Fibroblast of skin of right biceps (primary cell): ENCODE measurements at places on chromosomes 12 and 14.

- DNase-seq = no peak
These were observed 38.5 kb downstream of the CCER1 start for GRCh38 chr12:90916516-90916915.

GRCh38 chr14:56328021-56328420 lies 209.8 kb downstream of the PELI2 start:
- DNase-seq = no peak

- no peak for DNase-seq
These were observed 13.3 kb downstream of the BRF1 start for GRCh38 chr14:105287249-105288102.

DNA sequence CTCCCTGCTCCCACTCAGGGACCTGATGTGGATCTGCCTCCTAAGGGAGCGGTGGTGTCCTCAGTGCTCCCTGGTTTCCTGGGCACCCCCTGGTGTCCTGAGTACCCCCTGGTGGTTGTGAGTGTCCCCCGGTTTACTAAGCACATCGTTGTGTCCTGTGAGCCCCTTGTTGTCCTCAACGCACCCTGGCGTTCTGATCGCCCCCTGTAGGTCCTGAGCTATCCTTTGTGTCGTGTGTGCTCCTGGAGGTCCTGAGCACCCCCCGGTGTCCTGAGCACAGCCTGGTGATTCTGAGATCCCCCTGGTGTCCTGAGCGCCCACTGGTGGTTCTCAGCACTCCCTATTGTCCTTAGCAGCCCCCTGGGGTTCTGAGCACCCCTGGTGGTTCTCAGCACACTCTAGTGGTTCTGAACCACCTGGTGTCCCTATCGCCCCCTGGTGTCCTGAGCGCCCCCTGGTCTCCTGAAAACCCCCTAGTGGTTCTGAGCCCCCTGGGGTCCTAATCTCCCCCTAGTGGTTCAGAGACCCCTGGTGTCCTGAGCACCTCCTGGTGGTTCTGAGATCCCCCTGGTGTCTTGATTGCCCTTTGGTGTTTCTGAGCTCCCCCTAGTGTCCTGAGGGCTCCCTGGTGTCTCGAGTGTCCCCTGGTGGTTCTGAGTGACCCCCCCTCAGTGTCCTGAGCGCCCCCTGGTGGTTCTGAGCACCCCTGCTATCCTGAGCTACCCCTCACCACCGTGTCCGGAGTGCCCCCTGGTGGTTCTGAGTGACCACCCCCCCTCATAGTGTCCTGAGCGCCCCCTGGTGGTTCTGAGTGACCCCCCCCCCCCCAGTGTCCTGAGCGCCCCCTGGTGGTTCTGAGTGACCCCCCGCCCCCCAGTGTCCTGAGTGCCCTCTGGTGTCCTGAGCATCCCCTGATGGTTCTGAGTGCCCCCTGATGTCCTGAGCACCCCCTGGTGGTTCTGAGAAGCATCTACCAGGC lies 615.1 kb downstream of the TMEM121 start:
- DNase-seq = no peak

DNA sequence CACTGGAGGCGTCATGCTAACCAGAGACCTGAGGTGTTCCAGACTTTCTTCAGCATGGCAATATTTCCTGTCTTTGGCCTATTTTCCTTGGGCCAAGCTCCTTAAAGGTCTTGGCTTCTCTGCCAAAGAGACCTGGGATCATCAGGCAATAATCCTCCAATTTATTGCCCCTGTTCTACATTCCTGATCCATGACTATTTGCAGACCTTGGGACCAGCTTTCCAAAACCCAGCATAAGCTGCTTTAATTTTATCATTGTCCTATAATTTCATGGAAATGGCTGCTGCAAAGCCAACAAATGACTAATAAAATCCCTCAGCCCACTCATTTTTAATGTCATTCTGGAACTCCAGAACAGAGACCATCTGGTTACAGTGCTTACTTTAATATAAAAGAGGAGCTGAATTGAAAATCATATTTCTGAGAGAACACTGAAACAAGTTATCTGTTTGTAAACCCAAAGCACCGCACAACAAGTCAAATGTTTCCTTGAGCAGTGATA lies 166.9 kb upstream of the BTG1 start:
- DNase-seq = no peak

DNA sequence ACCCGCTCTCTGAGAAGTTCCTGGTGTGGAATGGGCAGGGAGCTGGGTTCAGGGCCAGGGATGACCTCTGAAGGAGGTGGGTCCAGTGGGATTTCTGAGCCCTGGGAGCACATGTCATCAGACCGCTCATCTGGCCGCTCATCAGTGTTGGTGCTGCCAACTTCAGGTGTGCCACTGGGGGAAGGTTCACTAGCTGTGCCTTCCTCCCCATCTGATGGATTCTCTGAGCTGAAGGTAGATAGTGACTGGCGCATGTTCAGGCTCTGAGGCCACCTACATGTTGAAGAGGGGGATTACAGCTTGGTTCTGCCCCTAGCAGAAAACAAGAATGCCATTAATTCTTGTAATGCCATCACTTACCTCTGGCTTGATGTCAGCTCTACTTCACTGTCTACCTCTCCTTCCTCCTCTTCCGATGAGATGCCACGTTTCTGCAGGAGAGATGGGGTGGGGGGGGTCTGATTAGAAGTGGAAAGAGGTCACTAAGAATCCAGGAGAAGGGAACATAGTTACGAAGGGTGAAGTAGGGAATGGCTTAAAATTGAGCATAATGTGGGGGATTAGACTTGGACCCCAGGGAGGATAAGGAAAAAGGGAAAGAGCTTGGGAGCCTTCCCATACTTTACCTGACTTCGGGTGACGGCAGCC lies 17.2 kb downstream of the MAP3K12 start:
- DNase-seq = no peak

GRCh38 chr12:47882781-47883546 lies 21.8 kb downstream of the VDR start:
- DNase-seq = no peak

GRCh38 chr12:28622406-28622805 lies 432.1 kb downstream of the CCDC91 start:
- peak; percentile 80 for DNase-seq

- DNase-seq = peak; percentile 55
These were observed 19.3 kb upstream of the PCNX1 start for GRCh38 chr14:70887737-70888499.

DNA sequence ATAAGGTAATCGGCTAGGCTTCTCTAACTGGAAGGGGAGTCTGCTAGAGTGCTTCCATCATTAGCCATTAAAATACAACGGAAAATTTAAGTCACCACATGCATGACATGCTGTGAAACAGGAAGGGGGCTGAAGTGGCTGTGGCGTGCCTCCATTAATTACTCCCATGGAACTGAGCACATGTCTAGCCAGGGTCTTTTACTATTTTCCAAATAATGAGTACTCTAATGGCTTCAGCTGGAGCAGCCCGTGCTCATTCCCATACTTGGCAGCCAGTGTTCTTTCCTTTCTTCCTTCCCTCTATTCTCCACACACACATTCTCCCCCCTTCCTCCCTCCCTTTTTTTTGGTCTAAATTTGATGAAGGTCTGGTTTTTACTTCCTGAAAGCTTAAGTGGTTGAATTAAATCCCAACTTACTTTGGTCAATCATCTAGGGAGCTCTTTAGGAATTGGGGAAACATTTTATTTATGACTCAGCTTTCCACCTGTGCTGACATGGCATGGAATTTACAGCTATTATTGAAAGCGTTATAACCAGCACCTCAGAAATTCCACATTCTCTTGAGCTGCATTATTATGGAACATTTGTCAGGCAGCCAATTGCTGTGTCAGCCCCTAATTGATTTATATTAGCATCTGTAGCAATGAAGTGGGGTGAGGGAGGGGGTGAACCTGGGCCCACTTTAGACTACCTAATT lies 72.3 kb downstream of the LRIG3 start:
- peak; percentile 16 for DNase-seq

- DNase-seq = peak; percentile 16
These were observed 6.4 kb downstream of the SLC15A4 start for GRCh38 chr12:128817111-128818015.

DNA sequence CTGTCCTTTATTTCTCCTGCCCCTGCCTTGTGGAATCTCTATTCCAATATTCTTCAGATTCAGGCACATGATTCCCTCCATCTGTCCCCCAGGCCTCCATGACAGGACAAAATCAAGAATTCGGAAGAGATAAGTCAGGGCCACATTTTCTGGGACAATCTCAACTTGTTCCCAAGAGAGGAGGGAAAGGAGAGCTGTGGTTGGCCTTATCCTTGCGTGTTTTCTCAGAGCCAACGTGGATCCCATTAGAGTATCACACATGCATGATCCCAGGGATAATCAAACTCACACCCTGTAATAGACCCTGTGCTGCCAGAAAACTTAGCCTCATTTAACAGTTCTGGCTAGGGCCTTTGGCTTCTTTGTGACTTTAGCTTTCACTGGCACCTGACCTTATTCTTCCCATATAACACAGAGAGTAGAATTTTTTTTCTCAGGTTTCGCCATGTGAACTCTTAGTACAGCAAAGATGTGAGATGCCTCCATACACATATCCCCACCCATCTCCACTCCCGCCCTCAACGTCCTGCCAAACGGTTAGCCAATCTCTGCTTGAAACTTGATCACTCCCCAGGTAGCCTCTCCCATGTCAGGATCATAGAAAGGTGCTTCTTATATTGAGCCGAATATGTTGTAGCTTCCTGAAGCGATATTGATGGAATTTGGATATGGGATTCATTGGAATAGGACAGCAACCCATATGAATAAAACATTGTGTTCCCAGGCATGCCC lies 6.7 kb upstream of the KRT1 start:
- DNase-seq = no peak

- no peak for DNase-seq
These were observed 4.8 kb upstream of the GLT8D2 start for GRCh38 chr12:104054681-104055346.

DNA sequence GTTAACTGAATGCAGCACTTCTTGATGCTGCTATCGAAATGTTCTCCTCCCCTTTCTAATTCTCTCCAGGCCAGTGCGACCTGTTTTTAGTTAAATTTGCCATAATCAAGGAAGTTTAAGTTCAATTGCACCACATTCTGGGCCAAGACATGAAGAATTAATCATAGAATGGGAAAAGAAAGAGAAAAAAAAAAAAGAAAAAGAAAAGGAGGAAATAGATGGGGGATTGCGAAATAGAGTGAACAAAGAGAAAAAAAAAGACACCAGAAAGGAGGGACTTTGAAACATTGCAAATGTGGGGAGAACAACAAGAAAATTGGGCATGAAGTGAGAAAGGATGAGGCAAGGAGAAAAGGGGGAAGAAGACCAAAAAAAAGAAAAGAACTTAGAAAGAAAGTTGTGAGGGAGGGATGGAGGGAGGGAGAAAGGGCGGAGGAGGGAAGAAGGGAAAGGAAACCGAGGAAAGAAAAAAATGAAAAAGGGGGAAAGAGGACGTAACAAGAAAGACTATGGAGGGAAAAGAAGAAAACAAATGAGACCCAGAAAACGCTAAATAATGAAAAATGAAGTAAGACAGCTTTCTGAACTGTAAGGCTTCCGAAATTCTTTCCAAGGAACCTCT lies 32.8 kb upstream of the TBX5 start:
- DNase-seq = no peak

GRCh38 chr14:100818221-100818699 lies 7.7 kb upstream of the MEG3 start:
- DNase-seq = no peak

DNA sequence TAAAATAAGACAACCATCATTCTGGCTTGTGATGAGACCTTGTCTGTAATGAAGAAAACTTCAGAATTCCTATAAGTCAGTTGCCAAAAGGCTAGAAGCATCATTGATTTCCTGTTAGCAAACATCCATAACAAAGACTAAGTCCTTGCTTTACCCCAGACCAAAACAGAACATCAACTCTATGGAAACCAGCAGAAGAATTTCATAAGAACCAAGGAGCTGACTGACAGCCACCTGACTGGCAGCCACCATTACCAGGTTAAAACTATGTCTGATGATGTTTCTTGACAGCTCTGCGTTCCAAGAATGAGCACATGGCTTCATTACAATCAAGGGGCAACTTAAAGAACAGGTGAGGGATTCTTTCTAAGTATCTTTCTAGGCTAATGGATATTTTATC lies 29.3 kb downstream of the HECTD4 start:
- no peak for DNase-seq

- no peak for DNase-seq
These were observed 70.5 kb downstream of the BHLHE41 start for GRCh38 chr12:26054383-26054782.

DNA sequence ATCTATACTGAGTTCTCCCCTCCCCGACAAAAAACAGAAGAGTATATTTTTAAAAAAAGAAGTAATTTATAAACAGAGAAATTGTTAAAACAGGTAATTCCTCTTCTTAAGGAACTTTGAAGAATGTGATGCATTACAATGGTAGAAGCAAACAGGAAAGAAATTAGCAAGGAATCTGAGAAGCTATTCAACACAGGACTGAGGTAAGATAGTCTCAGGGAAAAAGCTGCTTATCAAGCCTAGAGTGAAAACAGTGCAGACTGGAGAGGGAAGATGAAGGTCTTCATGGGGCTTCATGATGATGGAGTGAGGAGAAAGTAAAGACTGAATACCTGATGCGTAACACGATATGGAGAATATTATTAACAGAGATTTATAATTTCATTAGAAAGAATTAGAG lies 880.0 kb downstream of the SLC16A7 start:
- DNase-seq = no peak

DNA sequence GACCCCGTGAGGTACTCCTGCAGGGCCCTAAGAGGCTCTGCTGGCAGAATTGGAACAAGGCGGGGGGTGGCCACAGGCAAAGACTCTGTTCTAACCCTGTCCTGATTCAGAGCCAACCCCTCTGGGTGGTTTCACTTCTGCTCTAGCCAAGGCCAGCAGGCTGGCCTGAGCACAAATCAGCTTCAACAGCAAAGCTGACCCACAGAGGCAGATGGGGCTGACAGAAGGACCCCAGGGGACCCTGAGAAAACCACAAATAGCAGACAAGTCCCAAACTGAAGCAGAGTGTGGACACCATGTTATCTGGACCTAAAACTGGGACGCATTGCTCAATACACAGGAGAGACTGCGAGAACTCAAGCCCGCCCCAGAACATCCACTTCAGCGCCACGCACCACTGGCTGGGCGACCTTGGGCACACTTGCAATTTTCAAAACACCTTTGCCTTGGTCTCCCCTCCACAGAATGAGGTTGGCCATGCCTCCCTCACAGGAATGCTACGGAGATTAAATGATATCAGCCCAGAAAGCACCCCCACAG lies 76.4 kb upstream of the DICER1 start:
- no peak for DNase-seq

DNA sequence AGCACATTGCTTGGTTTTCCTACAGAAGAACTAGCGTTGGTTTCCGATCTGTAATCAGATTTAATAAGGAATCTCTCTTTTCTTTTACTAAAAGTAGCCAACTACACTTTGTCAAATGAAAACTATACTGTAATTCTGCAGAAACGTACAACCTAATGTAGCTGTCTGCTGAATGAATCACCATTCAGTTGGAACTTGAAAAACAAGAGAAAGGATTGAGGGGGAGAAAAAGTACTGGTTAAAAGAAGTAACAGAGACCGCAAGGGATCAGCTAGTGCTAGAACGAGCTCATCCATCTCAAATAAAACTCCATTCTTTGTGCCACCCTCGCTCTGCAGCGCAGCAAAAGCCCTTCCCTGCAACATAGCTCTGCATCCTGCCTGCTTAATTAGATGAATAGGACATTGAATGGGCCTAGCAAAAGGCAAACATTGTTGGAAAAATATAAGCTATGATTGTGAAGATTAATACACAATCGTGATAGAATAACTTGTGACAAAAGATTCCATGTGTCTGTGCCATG lies 2.6 kb downstream of the GARIN2 start:
- DNase-seq = no peak
